Lower lobe of right lung (tissue), 2 donors: ENCODE measurements at places on chromosomes 12 and 14. TPM values are rescaled to one million over a fixed set of nuclear protein-coding genes. Genes with fewer than 3 reads are reported as not detected.

Gene GARIN6
- not detected for total RNA-seq

Gene ZC2HC1C
- 4.7 TPM for total RNA-seq

Gene SMIM41
- 4.3 TPM for total RNA-seq

Gene GNB3
- total RNA-seq, result 1.0 TPM

Gene NEMP1
- 19.1 TPM for total RNA-seq

Gene CLEC12A
- 88.3 TPM for total RNA-seq

Gene INHBC
- total RNA-seq, result not detected

Gene EMP1
- total RNA-seq, result 195 TPM

Gene RALGAPA1
- 64.9 TPM for total RNA-seq

Gene UNC119B
- 27.1 TPM for total RNA-seq

Gene GUCY2C
- not detected for total RNA-seq

Gene ADSS1
- total RNA-seq, result 5.1 TPM

Gene CMKLR1
- 25.6 TPM for total RNA-seq

Gene STYK1
- 0.53 TPM for total RNA-seq

Gene TMED8
- total RNA-seq, result 12.1 TPM
